ENCODE measurements at places on chromosomes 7 and 10. TPM values are rescaled to one million over a fixed set of nuclear protein-coding genes. Genes with fewer than 3 reads are reported as not detected.

DNA sequence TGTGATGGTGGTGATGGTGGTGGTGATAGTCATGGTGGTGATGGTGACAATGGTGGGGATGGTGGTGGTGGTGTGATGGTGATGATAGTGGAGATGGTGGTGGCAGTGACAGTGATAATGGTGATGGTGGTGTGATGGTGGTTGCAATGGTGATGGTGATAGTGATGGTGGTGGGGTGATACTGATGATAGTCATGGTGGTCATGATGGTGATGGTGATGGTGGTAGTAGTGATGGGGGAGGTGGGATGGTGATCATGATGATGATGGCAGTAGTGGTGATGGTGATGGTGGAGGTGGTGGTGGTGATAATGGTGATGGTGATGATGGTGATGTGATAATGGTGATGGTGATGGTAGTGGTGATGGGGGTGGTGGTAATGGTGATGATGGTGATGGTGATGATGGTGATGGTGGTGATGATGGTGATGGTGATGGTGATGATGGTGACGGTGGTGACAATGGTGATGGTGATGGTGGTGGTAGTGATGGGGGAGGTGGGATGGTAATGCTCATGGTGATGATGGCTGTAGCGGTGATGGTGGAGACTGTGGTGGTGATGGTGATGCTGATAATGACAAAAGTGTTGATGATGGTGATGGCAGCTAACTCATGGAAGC lies 4.7 kb upstream of the PWWP2B start:
- DNase-seq = no peak

DNA sequence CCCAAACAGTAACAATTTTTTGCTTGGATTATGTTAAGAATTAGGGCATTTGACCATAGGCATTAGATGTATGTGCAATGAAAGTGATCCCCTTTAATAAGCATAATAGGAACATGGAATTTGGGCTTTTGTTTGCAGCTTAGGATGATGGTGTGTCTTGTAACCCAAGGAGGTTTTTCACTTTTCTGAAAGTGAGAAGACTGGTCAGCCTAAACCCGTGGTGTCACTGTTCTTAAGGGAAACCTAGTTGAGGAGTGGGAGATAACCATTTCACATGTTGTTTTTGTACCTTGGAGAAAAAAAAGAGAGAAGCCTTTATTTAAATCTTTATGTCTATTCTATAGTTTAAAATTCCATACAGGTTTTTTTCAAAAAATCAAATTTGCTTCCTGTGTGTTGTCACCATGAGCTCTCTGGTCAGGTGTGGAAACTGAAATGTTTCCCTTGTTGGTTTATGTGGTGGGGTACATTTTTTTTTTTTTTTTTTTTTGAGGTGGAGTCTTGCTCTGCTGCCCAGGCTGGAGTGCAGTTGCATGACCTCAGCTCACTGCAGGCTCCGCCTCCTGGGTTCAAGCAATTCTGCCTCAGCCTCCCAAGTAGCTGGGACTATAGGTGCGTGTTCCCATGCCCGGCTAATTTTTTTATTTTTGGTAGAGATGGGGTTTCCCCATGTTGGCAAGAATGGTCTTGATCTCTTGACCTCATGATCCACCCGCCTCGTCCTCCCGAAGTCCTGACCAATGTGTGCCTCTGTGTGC lies 7.7 kb downstream of the CCM2 start:
- no peak for DNase-seq

DNA sequence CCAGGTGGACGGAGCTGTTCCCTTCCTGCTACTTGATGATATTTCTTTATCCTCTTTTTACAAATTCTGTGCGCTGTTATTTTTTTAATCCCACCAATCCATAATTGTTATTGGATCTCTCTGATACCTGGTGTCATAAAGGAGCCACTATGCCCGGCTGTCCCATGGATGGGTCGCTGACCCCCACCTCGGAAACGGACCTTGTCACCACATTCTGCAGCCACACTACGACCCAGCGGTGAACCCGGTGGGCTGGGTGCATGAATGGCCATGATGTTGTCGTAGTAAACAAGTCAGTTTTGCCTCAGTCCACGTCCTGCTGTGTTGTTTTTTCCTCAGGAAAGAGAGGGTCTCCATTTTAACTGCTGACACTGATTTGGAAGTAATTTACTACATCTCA lies 112.2 kb downstream of the PKD1L1 start:
- DNase-seq = no peak

TTYH3 gene
- total RNA-seq = 9.3 TPM

EPDR1 gene
- not detected for total RNA-seq

DNA sequence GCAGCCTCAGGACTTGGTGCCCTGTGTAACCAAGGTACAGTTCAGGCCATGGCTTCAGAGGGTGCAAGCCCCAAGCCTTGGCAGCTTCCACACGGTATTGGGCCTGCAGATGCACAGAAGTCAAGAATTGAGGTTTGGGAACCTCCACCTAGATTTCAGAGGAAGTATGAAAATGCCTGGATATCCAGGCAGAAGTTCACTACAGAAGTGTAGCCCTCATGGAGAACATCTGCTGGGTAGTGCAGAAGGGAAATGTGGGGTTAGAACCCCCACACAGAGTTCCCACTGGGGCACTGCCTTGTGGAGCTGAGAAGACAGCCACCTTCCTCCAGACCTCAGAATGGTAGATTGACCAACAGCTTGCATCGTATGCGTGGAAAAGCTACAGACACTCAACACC lies 3.4 kb upstream of the SEM1 start:
- no peak for DNase-seq

GRCh38 chr7:37052705-37053104 lies 328.4 kb upstream of the AOAH start:
- no peak for DNase-seq

GNGT1 gene
- not detected for total RNA-seq

ANKRD1 gene
- not detected for total RNA-seq

GRCh38 chr10:48246501-48246900 lies 28.0 kb downstream of the FRMPD2 start:
- no peak for DNase-seq

DNA sequence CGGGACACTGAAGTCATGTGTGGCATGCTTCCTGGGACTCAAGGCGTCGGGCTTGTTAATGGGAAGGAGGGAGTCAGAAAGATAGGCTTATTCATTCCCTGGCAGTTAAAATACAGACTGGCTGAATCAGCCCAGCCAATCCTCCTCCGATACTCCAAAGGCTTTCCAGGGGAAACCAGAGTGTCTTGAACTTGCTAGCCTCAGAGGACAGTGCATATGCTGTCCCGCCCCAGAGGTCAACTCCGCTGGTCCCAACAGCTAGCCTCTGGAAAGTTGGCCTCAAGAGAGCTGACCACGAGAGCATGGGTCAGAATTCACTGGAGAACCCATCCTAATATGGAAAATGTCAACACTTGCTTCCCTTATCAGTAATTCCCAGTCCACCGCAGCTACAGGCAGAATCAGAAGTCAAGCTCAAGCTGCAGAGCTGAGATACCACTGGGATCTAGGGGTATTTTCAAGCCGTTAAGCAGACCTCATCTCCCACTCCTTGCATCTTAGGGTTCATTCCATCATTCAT lies 43.0 kb downstream of the ELMO1 start:
- no peak for DNase-seq

DNAJC30 gene
- total RNA-seq = 14.0 TPM

TPST1 gene
- total RNA-seq = 1.9 TPM

DNA sequence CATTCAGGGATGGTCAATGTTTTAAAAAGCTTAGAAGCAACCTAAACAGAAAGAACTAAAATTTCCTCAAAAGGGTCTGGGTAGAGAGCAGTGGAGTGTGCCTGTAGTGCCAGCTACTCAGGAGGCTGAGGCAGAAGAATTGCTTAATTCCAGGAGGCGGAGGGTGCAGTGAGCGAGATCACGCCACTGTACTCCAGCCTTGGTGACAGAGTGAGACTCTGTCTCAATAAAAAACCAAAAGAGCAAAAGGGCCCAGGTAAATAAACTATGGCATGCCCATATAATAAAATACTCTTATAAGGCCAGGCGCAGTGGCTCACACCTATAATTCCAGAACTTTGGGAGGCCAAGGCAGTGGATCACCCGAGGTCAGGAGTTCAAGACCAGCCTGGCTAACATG lies 93.0 kb downstream of the DNMBP start:
- no peak for DNase-seq

- DNase-seq = no peak
Measured at GRCh38 chr10:4776234-4776638, 49.8 kb upstream of the AKR1E2 start.

C10orf67 gene
- total RNA-seq = not detected

- DNase-seq = no peak
Measured at GRCh38 chr10:127300868-127301321, 104.5 kb upstream of the INSYN2A start.

DNA sequence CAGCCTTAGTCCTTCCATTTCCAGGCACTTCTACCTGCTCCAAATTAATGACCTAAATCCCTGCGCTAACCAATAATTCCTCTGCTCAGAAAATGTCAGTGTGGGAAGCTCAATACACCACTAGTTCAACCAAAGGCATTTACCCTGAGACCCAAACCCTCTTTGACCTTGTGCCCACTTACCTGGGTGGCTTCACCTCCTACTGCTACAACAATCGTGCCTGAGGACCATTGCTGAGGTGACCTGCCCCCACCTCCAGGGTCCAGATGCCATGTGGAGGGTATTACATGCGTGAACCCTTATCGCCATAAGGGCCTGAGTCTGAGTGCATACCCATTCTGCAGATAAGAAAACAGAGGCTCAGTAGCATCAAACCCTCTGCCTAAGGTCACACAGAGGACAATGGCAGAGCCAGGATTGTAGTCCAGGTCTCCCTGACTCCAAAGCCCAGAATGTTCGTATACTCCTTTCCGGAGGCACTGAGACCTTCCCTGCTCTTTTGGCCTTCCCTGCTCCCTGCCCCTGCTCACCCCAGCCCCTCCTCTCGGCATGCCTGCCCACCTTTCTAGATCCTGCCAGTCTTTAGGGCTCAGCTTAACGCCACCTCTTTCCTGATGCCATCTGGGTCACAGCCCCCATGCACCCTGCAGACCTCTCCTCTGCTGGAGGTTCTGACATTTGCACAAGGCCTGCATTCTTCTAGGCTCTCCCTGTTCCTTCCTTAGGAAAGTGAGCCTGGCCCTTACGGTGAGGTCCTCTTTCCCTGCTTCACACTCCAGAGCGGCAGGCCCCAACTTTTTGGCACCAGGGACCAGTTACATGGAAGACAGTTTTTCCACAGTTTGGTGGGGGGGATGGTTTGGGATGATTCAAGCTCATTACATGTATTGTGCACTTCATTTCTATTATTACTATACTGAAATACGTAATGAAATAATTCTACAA lies 94.9 kb downstream of the CHST15 start:
- no peak for DNase-seq

EVX1 gene
- total RNA-seq = 0.25 TPM

IL6 gene
- total RNA-seq = not detected

DNA sequence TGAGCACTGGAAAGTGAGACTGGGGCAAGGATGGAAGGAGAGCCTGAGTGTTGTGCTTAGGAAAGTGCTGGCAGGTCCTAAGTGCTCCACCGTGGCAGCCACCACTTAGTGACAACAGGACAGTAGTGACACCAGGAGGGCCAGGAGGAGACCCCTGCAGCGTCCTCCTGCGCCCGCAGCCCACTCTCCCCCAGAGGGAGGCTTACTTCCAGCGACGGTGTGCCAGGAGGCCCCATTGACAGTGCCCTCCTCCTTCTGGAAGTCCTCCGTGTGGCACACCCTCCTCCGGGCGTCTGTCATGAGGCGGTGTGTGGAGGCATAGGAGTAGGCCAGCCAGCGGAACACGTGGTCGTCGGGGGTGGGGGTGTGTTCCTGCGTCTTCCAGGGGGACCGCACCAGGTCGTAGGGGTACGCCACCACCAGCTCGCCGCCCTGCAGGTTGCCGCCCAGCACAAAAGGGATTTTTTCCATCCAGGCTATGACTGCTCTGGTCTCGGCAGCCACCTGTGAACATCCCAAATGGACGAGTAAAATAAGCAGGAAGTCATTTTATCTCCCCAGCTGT lies 95.6 kb downstream of the GPR26 start:
- DNase-seq = no peak

Measured in CD4-positive, alpha-beta T cell (primary cell).